CD4-positive, alpha-beta T cell treated with Interleukin-15 for 4 hours (primary cell): ENCODE measurements at places on chromosomes 13 and 19.

- no peak for DNase-seq
Measured at GRCh38 chr13:109687559-109688448, 98.6 kb downstream of the IRS2 start.

DNA sequence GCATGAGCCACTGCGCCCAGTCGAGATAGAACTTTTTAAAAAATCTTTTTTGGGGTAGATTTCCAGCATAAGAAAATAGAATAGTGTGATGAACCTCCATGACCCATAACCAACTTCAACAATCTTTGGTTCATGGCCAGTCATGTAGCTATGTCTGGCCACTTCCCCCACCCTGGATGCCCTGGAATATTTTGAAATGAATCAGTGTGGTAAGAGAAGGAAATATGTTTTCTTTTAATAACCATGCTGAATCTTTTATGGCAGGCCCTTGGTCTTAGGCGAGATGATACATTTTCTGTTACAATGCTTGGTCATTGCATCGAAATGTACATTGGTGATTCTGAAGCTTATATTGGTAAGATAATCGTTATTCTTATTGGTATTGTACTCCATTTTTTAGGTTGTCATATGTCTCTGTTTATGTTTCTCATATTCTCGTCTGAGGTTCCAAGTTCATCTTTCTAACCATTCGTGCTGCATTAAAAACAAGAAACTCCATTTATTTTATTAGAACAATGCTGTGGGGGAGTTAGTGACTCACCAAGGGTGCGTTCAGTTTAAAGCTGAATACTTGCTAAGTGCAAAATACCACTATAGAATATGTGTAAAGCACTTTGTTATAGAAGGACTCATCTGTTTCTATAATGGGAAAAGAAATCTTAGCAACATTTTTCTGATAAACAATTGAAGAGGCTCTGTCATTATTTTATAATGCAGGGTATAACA is 16.4 kb upstream of the UPF3A start:
- DNase-seq: no peak

- DNase-seq: no peak
Measured at GRCh38 chr13:37597477-37598025, 1.0 kb downstream of the POSTN start.

GRCh38 chr19:23222998-23223652 is 27.1 kb downstream of the ZNF724 start:
- no peak for DNase-seq

DNA sequence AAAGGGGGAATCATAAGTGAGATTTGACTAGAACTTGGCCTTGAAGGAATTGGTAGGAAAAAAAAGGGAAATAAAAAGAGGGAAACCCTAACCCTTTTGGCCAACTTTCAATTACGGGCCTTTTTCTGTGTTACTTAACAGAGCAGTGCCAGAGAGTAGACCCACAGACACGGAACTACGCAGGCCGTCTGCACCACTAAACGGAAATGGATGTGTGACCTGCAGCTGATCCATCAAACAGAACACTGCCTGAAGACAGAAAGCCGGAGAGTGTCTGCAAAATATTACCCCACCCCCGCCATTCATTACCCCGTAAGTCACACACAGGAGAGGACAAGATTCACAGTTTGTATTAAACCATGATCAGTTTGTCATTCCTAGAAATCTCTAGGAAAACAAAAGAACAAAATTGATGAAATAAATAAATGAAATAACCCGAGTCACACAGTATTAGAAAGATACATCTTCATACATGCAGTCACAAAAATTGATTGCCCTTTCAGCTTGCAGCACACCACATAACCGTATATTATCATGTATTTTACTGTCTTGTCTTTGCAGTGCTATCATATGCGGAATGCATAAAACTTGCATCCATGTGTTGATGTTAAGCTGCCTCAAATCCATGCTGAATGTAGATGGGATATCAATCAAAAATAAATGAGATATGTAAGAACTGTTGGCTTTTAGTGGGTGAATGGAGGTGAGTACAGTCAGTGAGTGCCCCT is 424.7 kb downstream of the IRS2 start:
- no peak for DNase-seq

DNA sequence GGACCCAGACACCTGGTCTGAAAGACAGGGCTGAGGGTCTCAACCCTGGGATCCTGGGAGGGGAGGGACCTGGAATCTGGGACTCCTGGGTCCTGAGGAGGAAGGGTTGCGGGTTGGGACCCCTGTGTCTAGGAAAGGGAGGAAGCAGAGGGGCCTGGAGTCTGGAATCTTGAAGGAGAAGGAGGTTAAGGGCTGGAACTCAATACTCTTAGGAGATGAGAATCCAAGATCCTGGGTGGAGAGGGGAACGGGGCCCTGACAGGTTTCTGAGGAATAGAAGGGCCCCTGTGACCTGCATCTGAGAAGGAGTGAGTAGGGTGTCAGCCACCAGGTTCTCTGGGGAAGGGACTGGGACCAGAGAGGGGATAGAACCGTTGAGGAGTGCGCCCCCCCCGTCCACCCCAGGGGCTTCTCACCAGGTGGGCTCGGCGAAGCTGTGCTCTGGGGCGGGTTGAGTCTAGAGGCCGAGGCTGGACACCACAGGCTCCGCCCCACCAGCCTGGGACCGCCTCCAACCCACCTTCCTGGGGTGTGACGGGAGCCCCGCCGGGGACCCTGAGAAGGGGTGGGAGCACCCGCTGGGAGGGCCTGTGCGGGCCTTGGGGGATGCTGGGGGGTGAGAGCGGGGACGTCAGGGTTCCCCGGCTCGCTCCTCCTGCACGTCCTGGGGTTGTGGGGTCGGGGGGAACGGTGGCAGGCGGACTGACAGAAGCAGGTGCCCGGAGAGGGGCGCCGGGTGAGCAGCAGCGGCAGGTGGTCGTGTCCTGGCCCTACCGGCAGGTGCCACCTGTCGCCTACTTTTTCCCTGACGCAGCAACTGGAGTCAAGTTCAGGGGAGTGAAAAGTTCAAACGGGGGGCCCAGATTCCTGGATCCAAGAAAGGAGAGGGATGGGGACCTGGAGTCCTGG is at the start of gene MAMSTR:
TSS of gene MAMSTR (minus strand) at position 463 of the 909 bp plus-strand sequence. CDS start 694 bp downstream, outside the sequence.
- no peak for DNase-seq

- DNase-seq: no peak
Measured at GRCh38 chr19:41896581-41896942, 13.6 kb downstream of the ARHGEF1 start.

GRCh38 chr19:23823952-23824389 is 65.3 kb upstream of the ZNF681 start:
- no peak for DNase-seq

- no peak for DNase-seq
Measured at GRCh38 chr19:41411968-41412265, 14.3 kb downstream of the BCKDHA start.

- DNase-seq: no peak
Measured at GRCh38 chr13:75968103-75968838, 332.1 kb downstream of the LMO7 start.

DNA sequence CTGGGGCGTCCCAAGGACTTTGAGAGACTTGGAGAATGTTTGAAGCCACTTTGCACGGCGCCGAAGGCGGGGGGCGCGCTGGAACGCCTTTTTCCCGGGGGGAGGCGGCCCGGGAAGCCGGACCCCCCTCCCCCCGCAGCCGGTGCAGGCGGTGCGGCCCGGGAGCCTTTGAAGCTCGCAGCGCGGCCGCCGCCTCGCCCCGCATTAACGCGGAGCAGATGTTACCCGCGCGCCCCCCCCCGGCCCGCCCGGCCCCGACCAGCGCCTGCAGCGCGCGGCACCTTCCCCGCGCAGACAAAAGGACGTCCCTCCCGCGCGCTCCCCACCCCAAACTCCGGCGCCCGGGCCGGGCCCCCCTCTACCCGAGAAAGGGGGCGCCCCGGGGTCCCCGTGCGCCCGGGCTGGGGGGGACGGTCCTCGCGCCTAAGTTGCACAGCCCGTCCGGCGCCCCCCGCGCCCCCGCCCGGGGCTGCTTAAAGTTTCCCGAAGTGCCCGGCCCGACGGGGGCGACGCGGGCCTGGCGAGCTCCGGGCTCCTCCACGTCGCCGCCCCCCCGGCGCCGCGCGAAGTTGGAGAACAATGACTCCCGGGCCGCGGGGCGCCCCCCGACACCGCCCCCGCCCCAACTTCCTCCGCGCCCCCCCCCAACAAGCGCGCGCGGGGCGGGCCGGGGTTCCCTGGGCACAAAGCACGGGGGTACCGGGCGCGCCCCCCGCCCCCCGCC is 685 bp downstream of the TCF3 start:
- peak; percentile 30 for DNase-seq

- DNase-seq: no peak
Measured at GRCh38 chr19:3990815-3991117, 5.5 kb upstream of the EEF2 start.

DNA sequence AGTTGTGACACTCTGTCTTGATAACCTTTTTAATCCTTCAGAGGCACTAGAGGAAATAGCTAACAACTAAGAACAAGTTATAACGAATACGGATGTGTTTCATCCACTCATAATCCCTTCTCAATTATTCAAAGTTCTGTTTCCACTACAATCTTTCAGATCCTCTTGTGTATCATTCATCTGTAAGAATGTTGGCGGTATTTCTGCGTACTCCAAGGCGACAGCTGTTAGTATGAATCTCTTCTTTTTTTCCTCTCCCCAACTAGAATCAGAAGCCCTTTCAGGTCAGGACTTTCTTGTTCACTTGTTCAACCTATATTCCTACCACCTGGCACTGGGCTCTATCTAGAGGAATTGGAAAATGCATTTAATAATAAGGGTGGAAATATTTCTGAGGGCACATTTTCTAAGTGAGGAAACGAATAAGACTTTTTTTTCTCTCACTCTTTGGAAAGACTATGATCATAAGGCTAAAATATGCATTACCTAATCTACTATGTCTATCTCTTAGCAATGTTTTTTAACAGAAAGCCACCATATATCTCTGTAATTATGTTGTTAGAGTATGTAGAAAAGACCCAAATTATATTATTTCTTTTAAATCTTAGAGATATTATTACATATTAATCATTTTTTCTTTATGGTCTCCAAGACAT is 492.9 kb downstream of the PCDH20 start:
- no peak for DNase-seq

DNA sequence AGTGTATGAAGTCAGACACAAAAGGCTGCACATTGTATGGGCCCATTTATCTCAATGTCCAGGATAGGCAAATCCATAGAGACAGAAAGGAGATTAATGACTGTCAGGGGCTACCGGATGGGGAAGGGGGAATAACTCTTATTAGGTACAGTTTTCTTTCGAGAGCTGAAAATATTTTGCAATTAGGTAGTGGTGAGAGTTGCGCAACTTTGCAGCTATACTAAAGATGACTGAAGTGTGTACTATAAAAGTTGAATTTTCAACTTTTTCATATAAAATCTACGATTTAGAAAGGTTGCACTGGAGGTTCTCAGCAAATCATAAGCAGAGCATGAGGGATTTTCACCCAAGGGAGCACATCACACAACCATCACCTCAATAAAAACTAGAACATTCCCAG is 16.1 kb upstream of the SLC15A1 start:
- DNase-seq: no peak

- DNase-seq: peak; percentile 68
Measured at GRCh38 chr19:47190167-47190727, 40.8 kb downstream of the BBC3 start.

- no peak for DNase-seq
Measured at GRCh38 chr13:99316224-99316623, 9.0 kb upstream of the GPR183 start.

DNA sequence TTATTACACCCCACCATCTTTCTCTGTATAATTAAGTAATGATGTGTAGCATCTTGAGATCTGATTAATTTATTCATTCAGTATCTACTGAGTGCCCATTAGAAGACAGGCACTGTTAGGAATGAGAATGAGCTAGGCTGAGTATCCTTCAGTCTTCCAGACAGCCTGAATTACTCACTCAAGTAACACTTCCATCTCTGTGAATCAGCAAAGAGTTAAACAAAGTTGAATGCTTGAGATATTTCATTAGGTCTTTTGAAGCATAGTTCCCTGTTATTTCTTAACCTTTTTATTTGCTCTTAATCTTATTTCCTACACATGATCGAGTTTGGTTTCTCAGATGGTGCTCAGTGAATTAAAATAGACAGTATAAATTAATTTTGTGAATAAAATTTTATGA is 413.7 kb downstream of the DCT start:
- DNase-seq: no peak

GRCh38 chr13:49302817-49303216 is 55.1 kb downstream of the CDADC1 start:
- DNase-seq: no peak

DNA sequence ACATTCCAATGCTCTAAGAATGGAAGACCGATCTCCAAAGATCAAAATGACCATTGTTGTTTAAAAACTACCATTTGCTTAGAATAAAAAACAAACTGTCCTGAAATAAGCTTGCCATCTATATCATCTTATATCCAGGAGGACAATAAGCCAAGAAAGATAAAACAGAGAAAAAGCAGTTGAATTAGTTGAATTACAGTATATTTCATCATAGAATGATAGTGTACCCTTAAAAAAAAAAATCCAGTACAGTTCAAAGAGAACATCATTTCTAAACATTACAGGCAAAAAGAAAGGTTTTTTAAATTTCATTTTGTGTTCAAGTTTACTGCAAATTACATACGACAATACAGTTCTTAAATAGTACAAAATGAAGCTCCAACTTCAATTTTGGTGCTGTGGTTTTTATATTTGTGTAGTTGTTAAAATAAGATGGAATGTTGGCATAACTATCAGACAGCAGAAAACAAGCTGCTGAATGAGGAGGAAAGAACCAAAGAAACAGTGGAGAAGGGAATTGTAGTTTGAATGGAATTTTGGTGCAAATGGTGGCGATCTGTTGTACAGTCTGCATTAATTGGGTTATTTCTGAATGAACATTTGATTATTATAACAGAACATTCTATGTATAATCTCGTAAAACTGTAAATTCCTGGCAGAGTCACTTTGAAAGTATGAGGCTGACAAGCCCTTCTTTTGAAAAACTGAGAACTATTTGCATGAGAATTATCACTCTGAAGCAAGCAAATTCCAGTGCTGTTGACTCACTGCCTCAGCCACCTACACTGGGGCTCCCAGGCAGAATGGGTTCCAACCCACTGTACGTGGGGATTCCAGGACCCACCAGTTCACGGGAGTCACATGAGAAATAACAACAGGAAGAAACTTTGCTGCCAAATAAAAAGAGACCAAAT is 37.7 kb downstream of the LHFPL6 start:
- DNase-seq: no peak

- DNase-seq: peak; percentile 77
Measured at GRCh38 chr19:19459707-19460251, 54.3 kb downstream of the GATAD2A start.

- no peak for DNase-seq
Measured at GRCh38 chr13:110518571-110518970, 43.0 kb downstream of the RAB20 start.

- DNase-seq: no peak
Measured at GRCh38 chr19:29324291-29324680, 111.3 kb upstream of the UQCRFS1 start.

- DNase-seq: no peak
Measured at GRCh38 chr19:32622002-32622401, 41.0 kb downstream of the PDCD5 start.

- DNase-seq: no peak
Measured at GRCh38 chr13:97285221-97285955, 63.3 kb downstream of the MBNL2 start.

DNA sequence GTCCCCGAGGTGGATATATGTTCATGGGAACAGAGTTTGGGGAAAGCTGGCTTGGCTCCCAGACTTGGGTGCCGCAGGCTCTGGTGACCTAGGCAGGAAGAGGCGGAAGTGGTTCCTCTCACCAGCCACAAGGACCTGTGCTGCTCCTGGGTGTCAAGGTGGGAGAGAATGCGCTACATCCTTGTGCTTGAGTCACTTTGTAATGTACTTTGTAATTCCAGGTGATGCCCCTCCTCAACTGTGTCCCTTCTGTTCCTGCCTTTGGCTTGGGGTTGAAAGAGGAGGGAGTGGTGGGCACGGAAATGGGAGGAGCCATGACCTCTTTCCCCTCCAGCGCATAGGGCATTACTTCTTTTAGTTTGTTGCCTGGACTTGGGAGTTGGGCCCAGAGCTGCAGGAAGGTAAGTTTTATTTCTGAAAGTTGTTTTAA is 10.9 kb downstream of the GARRE1 start:
- DNase-seq: no peak
